Naive thymus-derived CD4-positive, alpha-beta T cell (primary cell): ENCODE measurements at places on chromosomes 16 and 17.

DNA sequence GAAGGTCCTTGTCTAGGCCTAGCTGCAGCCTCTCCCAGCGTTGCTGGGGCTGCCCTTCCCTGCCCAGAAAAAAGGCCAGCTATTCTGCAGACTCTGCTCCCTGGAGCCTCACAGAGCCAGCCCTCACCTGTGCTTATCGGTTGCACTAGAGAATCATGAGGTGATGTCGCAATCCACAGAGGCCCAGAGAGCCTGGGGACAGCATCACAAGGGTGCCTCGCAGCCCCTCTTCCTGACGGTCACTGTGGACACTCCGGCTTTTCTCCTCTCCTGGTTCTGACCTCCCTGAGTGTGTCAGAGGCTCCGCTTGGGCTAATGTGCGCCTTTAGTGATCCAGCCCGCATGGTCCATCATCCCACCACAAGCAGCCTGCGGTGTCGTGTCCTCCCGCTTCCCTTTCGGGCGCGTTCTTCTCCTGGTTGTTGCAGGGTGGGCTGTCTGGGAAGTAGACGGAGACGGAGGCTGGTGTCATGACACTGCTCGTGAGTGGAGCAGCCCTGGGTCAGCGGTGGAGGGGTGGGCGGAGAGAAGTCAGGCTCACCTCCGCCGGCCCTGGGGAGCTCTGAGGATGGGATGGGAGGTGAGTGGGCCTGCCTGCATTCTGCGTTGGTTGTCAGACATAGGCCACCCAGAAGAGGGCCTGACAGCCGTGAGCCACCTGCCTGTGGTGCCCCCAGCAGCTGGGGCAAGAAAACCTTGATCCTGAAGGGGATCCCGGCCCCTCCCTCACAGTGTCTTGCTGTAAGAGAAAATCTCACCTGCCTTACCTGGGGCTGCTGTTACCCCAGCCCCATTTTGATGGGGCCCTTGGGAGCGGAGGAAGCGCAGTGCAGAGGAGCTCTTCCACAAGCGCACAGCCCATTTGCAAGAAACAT lies 165.9 kb upstream of the CHMP6 start:
- no peak overlapping the region for H3K27ac ChIP-seq
- H3K36me3 ChIP-seq: no peaks in the 10 kb centered on the region
- H3K27me3 ChIP-seq: no peaks in the 10 kb centered on the region
- H3K4me1 ChIP-seq: no peaks in the 10 kb centered on the region
- DNase-seq: no peak

DNA sequence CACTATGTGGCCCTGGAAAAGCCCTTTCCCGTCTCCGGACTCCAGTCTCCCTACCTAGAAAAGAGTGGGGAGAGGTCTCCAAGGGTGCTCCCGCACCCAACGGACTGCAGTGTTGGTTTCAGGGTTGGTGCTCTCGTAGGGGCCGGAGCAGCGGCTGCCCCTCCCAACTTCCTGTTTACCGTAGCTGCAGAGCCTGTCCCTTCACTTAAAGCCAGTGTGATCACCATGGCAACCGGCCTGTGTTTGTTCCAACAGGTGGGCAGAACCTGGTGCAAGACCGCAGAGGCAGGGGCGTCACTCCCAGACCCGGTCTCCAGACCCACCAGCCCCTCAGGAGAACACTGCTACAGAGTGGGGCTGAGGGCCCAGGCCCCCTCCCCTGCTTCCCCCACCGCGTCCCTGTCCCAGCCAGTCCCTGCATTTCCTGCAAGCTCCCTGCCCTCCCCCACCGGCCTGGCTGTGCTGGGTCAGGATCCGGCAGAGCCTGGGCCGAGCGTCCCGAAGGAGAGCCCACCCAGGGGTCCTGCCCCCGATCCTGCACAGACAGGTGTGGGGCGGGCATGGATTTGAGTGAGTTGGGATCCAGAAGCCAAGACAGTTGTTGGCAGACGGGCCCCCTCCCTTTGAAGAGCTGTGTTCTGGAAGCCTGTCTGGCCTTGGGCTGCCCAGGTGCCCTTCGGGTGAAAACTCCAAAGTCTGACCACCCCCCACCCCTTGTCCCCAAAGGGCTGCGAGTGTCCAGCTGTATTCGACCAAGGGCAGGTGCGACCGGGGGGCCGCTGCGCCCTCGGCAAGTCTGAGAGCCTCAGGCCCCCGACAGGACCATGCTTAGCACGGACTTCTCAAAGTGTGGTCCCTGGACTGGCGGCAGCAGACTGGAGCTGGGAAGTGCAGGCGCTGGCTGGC lies 1.5 kb upstream of the BAIAP3 start:
- peak overlapping the region; percentile 8 for H3K4me3 ChIP-seq
- DNase-seq: no peak
- H3K4me1 ChIP-seq: peaks cover 27% of the 10 kb centered on the region
- no peak overlapping the region for H3K27ac ChIP-seq

DNA sequence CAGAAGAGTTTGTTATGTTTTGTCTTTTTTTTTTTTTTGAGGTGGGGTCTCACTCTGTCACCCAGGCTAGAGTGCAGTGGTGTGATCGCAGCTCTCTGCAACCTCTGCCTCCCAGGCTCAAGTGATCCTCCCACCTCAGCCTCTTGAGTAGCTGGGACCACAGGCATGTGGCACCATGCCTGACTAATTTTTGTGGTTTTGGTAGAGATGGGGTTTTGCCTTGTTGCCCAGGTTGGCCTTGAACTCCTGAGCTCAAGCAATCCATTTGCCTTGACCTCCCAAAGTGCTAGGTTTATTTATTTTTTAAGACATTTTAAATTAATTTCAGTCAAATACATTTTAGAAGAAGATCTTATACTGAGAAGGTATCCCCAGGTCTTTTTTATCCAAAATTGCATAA lies 366.7 kb downstream of the KCNJ2 start:
- H3K4me3 ChIP-seq: no peak overlapping the region
- no peak for DNase-seq
- no peak overlapping the region for H3K27ac ChIP-seq
- no peaks in the 10 kb centered on the region for H3K4me1 ChIP-seq
- H3K36me3 ChIP-seq: no peaks in the 10 kb centered on the region

DNA sequence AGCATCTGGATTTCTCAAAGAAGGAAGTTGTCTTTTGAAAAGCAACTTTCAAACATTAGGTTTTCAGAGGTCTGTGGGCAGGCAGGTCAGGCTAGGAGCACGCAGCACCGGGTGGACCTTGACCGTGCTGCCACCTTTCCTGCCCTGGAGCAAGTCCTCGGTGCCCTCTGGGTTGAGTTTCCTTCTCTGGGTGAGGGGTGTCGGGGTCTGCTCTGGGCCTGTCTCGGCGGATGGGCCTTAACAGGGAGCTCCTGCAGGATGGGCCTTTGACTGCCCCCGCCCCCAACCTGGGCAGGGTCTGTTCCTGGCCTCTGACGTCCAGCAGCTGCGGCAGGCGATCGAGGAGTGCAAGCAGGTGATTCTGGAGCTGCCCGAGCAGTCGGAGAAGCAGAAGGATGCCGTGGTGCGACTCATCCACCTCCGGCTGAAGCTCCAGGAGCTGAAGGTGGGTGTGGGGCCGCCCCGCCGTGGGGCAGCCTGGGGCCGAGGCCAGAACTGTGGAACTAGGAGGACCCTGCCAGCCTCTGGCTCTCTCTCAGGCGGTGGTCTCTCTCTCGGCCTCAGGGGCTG lies 8.7 kb downstream of the DEF8 start:
- H3K36me3 ChIP-seq: no peaks in the 10 kb centered on the region
- DNase-seq: no peak
- H3K27me3 ChIP-seq: no peaks in the 10 kb centered on the region
- no peak overlapping the region for H3K4me3 ChIP-seq
- H3K27ac ChIP-seq: no peak overlapping the region

DNA sequence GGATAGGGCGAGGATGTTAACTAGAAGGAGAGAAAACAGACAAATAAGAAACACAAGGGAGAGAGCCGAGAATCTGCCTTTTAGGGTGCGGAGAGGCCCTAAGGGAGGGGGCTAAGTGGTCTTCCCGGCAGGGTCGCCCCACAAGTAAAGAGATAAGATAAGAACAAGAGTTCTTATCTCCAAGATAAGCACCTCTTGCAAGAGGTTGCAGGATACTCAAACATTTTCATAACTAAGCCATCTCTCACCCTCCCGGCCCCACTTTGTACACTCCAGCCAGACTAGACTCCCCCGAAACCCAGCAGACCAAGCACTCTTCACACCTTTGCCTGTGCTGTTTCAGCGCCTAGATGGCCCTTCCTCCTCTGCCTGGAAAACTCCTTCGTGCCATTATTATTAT lies 14.3 kb downstream of the ZNF319 start:
- H3K27me3 ChIP-seq: no peaks in the 10 kb centered on the region
- H3K27ac ChIP-seq: peak overlapping the region; percentile 64
- H3K4me3 ChIP-seq: no peak overlapping the region
- peaks cover 6% of the 10 kb centered on the region for H3K4me1 ChIP-seq
- no peak for DNase-seq
